Activated T-cell treated with anti-CD3 and anti-CD28 coated beads, Interleukin-2, amount 50 U/mL, for 72 hours (primary cell): ENCODE measurements at places on chromosomes 1 and 21.
A peak's percentile ranks its signal among the peaks of the same experiment; 100 is the strongest.

DNA sequence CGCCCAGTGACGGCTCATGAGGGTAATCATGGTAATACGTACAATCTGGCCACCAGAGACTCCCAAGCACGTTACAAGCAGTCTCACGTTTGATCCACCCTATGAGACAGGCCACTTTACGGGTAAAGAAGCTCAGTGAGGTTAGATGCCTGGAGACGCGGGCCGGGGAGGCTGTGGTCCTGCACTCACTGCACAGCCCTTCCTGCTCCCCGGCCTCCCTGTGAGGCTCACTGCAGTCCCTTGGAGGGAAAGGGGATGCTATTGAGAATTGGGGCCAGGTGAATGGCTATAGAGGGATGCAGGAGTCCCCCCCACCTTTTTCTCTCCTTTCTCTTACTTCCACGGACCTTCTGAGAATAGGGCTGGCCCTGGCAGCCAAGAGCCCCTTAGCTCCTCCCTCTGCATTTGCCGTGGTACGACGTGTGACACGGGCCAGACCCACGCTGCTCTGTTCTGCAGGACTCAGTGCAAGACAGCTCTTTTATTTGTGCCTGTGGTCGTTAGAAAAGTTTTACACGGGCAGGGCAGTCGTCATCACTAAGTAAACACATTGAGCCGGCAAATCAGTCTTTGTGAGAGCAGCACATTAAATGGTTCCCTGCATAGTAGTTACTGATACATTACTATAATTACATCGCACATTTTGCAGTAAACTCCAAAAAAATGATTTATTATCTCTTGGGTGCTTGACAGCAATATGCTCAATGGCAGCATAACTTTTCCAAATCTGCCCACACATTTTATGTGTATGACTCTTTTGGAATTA, 18.8 kb downstream of the KIF26B start:
- no peak for DNase-seq

DNA sequence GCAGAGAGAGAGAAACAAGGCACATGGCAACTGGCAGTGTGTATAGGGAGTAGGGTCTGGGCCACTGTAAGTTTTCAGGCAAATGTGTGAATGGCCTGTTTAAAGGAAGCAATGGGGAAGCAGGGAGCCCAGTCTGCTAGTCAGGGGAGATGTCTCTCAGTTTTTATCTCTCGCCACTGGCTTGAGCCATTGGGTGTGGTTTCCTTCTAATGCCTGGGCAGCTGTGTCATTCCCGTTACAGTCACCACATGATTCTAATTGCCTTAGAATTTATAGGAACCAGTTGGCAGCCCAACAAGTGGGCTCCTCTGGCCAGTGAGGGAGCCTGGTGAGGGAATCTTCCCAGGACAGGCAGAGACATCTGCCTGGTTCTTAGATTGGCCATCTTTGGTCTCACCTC, 182.4 kb downstream of the DISC1 start:
- no peak for DNase-seq

DNA sequence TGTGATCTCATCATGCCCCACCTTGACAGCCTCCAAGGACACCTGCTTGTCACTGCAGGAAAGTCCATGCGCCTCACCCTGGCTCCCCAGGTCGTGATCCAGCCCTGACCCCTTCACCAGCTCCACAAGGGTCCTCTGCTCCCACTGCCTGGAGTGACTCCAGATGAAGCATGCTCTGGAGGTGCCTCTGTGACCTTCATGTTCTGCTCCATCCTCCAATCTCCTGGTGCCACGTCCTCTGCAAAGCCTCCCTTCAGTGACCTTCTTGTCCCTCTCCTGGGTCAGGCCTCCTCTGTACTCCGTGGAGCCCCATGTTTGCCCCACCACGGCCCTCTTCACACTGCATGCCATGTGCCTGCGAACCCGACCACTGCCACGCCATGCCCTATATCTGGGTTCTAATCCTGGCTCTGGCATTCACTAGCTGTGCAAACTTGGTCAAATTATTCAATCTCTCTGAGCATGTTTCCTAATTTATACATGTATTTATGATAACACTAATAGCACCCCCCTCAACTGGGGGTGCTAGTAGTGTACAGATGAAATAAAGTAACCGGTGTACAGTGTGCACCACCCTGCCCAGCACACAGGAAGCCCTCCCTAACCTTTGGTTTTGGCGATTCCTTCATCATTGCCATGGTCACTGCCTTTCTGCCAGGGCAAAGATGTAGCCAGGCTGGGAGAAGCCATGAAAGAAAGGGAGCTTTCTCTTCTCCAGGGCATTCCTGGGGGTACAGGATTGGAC, 77.4 kb downstream of the STUM start:
- DNase-seq, result no peak

DNA sequence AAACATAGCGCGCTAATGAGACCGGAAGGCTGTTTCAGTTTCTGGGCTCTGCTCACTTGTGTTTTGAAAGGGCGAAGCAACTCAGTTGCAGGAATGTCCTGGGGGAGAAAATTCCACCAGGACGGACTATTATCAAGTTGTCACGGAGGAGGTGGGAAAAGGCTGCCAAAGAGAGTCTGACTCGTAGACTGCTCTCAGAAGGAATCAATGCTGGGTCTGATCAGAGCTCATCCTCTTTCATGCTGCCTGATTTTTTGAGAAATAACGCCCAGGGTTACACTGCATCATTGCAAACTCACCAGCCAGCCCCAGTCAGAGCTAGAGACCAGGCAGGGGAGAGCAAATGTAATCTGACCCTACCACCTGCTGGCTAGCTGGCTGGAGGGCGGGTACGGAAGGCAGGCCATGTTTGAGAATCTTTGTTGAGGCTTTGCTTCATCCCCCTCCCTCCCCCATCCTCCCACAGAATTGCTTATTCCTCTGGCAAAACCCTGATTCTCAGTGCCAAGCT, 36.4 kb upstream of the BCL9 start:
- DNase-seq, result no peak

GRCh38 chr1:62833529-62833928, 49.6 kb downstream of the ATG4C start:
- DNase-seq, result no peak

DNA sequence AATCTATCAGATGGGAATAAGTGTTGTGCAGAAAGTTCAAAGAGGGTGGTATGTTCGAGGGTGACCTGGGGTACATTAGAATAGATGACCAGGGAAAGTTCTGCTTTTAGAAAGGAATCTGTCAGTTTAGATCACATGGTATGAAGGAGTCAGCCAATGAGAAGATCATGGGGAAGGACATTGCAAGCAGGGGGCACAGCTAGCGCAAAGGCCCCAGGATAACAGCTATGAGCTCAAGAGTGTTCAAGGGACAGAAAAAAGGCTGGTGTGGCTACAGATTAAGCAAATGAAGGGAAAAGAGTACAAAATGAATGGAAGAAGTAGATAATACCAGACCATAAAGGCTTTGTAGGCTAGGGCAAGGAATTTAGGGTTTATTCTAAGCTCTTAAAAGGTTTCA, 8.6 kb downstream of the LEPR start:
- DNase-seq, result no peak

DNA sequence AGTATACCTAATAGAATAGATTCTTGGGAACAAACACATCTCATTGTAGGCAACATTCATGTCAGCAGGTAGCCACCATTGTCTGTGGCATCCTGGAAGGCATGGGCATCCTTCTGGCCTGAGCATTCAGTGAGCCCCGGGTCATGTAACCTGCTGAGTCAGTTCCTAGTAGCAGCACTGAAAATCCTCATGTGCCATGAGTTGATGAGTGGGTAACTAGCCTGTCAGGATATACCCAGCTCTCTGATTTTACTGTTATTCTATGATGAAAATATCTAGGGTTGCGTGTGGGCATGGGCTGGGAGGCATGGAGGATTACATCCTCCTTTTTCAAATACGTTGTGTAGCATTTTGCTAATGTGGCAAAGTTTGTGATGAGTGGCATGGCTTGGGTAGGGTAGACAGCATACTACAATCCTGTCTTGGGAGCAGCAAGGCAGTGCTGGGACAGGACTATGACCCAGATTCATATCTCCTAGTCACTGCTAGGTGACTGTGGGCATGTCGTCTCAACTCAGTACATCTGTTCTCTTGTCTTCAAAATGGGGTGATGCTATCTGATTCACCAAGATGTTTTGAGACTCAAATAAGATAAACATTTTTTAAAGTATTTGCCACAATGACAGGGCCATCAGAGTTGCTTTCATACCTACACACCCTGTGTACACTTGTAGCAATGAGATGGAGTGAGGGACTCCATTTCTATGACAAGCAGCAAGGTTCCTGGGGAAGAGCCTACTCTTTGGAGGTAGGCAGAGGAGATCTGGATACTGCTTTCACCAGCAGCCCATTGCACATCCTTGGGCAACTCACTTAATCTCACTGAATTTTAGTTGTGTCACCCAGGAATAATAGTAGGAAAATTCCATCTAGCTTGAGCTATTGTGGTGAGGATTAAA, 62.5 kb downstream of the CD58 start:
- DNase-seq, result no peak

GRCh38 chr1:218339267-218339831, 5.8 kb upstream of the TGFB2 start:
- no peak for DNase-seq

DNA sequence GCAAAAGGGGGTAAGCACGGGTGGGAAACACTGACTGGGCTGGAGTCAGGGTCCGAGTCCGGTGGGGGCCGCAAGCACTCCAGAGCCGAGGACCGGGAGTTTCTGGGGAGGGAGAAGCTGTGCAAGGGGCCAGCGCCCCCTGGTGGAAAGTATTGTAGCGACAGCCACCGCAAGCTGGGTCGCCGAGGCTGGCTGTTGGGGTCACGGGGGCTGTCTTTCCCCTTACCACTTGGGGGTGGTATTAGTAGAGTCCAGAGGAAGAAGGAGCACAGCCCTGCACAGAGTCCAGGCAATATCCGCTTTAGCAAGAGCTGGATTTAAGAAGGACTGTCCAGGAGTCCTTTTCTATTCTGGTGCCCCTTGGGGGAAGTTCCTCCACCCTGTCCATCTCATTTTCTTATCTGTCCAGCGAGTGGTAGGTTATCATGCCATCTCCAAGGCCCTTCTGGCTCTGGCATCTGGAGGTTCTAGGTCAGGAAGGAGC, 17.9 kb upstream of the ETV3 start:
- DNase-seq, result peak; percentile 80

- peak; percentile 7 for DNase-seq
Observed at GRCh38 chr1:159900086-159900680, at the start of gene CFAP45. Gene CFAP45, minus strand, starts transcription at chr1:159900165. Its CDS starts 67 bp downstream, at chr1:159900098.

DNA sequence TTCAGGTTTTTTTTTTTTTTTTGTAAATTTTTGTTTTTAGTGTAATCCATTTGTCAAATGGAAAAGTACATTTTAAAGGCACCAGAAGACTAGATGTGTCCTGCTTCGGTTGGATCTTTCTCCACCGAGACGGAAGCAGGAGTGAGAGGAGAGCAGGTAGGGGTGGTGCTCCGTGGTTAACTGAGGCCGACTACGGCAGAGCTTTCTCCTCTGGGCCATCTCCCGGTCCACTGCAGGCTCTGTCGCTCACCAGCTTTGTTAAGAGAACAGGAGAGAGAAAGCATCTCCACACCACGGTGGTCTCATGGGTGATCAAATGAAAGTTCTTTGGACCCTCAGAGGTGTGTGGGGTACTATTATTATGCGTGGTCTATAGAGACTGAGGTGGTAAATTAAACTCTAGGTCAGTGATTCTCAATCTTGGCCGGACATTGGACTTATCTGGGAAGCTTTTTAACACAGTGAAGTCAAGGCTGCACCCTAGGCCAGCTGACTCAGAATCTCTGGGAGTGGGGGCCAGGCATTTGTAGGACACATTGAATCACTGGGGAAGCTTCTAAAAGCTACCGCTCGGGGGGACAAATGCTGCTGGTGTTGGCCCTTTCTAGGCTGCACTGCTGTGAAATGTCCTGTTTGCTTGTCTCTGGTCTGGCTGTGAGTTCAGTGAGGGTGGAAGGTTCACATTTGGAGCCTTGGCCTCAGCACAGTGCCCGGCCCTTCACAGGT, 25.0 kb downstream of the ABCA4 start:
- DNase-seq, result no peak

DNA sequence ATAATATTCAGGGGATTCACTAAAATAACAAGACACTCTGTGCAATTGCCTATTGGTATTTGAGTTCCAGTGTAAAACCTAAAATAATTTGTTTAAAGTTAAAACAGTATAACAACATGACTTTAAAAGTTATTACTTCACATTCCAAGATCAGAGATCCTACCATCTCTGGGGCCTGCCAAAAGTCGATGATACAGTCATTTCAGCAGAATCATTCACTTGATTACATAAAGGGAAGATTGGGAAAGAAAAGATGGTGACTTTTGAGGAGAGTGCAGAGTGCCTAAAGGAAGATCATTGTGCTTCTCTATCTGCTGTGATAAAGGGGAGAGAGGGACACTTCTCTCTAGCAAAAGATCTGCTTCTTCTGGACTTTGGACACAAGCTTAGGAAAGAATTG, 784.4 kb upstream of the ADGRL4 start:
- DNase-seq, result no peak

DNA sequence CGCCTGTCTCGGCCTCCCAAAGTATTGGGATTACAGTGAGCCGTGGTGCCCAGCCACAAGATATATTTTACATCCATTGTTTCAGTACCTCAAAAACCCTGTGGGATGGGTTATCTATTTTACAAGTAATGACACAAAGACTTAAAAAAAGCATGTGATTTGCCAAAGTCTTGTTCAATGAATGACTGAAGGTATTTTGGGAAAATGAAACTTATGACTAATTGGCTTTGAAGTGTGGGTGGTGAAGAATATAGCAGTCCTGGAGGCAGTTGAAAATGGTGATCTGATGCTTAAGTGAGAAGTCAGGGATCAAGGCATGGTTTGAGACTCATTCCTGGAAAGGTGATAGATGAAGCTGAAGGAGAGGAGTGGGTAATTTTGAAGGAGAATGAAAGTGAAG, 3.0 kb downstream of the SWT1 start:
- DNase-seq, result no peak

GRCh38 chr1:111738436-111739193, 580 bp downstream of the INKA2 start:
- DNase-seq, result peak; percentile 65

DNA sequence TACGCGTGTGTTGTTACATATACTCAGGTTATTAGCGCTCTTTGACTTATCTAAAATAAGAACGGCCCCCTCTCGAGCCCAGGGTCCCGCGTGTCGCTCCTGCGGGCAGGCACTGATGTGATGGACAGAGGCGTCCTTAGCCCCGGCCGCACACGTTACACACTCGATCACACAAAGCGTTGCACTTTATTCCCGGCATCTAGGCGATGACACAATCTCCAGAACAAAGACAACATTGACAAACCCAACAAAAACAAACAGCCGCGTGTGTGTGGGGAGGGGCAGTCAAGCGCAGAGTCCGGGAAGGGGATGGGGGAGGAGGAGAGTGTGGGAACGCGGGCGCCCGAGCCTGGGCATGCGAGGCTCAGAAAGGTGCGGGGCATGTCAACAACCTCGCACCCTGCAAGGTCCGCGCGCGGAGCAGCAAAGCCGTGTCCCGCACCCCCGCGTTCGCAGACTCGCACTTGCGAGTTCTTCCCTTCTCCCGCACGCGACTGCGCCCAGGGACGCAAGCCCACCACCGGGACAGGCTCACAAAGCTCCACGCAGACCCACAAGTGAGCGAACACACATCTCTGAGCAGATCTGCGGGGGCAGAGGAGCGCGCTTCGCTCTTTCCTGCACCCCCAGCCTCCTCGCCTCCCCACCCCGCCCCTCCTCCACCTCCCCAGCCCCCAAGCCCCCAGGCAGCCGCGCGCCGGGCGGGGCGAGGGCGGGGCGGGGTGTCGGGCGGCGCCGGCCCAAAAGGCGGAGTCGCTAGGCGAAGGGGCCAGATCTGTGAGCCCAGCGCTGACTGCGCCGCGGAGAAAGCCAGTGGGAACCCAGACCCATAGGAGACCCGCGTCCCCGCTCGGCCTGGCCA, at the start of gene EFNA1:
Gene EFNA1, plus strand, starts transcription at position 772 of the 862 bp plus-strand sequence. CDS start 102 bp downstream, outside the sequence.
- peak; percentile 65 for DNase-seq
